ENCODE measurements at places on chromosomes 7 and 10. TPM values are rescaled to one million over a fixed set of nuclear protein-coding genes. Genes with fewer than 3 reads are reported as not detected.

DNA sequence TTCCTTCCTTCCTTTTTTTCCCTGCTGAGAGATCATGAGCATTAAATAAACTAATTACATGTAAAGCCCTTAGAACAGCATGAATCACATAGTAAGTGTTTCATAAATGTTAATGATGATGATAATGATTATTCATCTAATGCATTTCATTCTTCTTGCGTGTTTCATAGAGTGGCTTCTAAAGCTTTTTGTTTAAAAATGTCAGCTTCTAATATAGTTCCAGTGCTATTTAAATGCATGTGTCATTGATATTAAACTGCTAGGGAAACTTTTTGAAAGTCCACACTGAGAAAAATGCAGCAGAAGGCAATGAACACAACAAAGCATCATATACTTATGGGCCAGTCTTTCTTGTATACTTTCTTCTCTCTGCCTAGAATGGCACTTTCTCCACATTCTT, 894.8 kb downstream of the REEP3 start:
- DNase-seq: no peak

DNA sequence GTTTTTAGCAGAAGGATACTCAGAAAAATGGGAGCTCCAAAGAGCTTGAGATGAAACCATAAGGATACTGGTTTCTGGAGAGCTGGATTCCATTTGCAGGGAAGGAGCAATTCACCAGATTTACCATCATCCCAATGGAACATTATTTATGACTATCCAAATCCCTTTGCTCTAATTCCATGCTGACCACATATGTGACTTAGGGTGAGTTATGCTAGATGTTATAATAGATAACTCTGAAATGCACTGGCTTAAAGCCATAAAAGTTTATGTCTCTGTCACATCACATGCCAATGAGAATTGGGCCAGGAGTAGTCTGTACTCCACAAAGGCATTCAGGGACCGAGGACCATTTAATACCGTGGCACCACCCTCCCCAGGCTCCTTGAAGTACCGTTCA, 185.2 kb downstream of the SKIDA1 start:
- peak; percentile 68 for DNase-seq

GRCh38 chr10:28661035-28661434, 16.3 kb upstream of the BAMBI start:
- peak; percentile 83 for DNase-seq

DNA sequence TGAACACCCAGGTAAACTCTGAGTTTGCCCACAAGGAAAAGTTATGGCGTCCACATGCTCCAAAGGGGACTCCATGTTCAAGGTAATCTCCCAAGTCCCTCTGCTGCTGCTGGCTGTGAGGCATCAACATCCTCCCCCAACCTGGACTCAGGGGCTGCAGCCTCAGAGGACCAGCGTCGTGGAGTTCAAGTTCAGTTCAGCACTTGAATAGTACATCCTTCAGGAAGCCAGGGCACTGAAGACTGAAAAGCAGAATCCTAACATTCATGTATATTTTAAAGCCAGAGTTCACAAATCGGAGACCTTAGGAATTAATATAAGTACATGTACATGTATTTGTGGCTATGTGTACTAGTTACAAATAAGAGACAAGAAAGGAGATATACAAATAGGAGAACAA, 90.4 kb downstream of the PTPRE start:
- DNase-seq: no peak

- peak; percentile 69 for DNase-seq
These were observed 20.1 kb downstream of the P4HA1 start for GRCh38 chr10:73076360-73077183.

DNA sequence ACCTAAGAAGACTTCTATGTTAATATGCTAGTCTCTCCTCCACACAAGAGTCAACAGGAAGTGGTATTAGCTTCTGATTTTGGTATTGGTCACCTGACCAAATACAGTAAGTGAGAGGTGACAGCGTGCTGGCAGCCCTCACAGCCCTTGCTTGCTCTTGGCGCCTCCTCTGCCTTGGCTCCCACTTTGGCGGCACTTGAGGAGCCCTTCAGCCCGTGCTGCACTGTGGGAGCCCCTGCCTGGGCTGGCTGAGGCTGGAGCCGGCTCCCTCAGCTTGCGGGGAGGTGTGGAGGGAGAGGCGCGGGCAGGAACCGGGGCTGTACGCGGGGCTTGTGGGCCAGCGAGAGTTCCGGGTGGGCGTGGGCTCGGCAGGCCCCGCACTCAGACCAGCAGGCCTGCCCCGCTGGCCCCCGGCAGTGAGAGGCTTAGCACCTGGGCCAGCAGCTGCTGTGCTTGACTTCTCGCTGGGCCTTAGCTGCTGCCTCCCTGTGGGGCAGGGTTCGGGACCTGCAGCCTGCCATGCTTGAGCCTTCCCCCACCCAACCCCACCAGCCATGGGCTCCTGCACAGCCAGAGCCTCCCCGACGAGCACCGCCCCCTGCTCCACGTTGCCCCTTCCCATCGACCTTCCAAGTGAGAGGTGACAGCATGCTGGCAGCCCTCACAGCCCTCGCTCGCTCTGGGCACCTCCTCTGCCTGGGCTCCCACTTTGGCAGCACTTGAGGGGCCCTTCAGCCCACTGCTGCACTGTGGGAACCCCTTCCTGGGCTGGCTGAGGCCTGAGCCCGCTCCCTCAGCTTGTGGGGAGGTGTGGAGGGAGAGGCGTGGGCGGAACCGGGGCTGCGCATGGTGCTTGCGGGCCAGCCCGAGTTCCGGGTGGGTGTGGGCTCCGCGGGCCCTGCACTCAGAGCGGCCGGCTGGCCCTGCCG, 4.2 kb upstream of the ACSL5 start:
- no peak for DNase-seq

GRCh38 chr10:131979821-131980270, 1.9 kb downstream of the BNIP3 start:
- peak; percentile 24 for DNase-seq

- no peak for DNase-seq
These were observed 224.8 kb downstream of the DNAJB9 start for GRCh38 chr7:108794466-108794865.

- no peak for DNase-seq
These were observed 1346.3 kb downstream of the REEP3 start for GRCh38 chr10:64867501-64867962.

- no peak for DNase-seq
These were observed 63.2 kb downstream of the VCL start for GRCh38 chr10:74061104-74061503.

DNA sequence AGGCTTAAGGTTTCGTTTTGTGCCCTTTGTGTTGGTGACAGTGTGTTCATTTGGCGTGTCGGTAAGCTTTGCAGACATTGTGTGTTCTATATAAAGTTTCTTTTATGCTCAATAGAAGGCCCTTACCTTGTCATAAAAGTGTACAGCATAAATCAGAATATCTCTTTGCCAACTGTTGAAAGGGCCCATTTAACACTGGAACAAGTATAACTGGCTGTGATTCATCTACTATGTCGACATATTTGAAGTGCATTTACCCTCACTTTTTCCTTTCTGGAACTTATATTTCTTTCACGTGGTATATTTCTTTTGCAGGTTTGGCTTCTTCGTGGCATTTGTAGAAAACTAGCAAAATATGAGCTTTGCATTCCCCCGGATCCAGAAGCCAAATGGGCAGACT, 32.7 kb downstream of the EEPD1 start:
- no peak for DNase-seq

- no peak for DNase-seq
These were observed 139.8 kb downstream of the RPS24 start for GRCh38 chr10:78173360-78174015.

ADIRF gene
- total RNA-seq: 0.49 TPM

ANKRD61 gene
- 0.20 TPM for total RNA-seq

KCND2 gene
- total RNA-seq: not detected

CACNA2D1 gene
- 7.2 TPM for total RNA-seq

UPK3B gene
- total RNA-seq: not detected

NRCAM gene
- total RNA-seq: 0.78 TPM
